Muscle of arm (tissue), 14 donors: ENCODE measurements at places on chromosomes 2 and 18. TPM values are rescaled to one million over a fixed set of nuclear protein-coding genes. Genes with fewer than 3 reads are reported as not detected.
A peak's percentile ranks its signal among the peaks of the same experiment; 100 is the strongest.

DNA sequence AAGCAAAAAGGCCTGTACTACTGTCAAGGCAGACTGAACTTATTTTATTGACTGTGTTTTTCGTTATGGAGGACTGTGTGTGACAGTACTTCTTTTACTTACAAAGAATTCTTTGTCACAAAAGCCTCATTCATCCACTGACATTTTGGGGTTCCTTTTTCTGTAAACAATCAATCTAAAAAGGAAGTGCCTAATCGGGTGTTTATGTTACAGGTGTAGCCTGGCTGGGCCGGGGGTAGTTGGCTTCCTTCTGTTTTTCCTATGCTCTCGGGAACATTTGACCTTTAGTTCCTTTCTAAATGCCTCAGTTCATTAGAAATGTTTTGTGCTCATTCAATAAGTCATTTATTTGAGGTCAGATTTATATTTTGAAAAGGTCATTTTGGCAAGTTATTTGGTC, 8.3 kb downstream of the ZCCHC2 start:
- DNase-seq: no peak

- no peak for DNase-seq
Observed at GRCh38 chr18:63290821-63291200, 28.8 kb downstream of the BCL2 start.

GRCh38 chr2:238573065-238573778, 146.5 kb downstream of the ASB1 start:
- no peak for DNase-seq

- no peak for DNase-seq
Observed at GRCh38 chr2:214377286-214377624, 33.6 kb upstream of the VWC2L start.

- DNase-seq: no peak
Observed at GRCh38 chr2:46123013-46123412, 174.2 kb upstream of the EPAS1 start.

GRCh38 chr18:77000527-77000926, 132.1 kb downstream of the MBP start:
- DNase-seq: peak; percentile 67

DNA sequence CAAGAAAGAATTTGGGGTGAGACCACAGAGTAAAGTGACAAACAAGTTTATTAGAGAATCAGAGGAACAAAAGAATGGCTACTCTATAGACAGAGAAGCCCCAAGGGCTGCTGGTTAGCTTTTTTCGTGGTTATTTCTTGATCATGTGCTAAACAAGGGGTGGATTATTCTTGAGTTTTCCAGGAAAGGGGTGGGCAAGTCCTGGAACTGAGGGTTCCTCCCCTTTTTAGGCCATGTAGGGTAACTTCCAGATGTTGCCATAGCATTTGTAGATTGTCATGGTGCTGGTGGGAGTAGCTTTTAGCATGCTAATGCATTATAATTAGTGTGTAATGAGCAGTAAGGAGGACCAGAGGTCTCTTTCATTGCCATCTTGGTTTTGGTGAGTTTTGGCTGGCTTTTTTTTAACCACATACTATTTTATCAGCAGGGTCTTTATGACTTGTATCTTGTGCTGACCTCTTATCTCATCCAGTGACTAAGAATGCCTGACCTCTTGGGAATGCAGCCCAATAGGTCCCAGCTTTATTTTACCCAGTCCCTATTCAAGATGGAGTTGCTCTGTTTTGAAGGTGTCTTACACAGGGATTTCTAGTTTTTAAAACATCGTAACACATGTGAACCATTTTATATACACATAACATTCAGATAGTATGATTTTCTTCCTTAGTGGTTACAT, 77.8 kb downstream of the MYO1B start:
- DNase-seq: no peak

DNA sequence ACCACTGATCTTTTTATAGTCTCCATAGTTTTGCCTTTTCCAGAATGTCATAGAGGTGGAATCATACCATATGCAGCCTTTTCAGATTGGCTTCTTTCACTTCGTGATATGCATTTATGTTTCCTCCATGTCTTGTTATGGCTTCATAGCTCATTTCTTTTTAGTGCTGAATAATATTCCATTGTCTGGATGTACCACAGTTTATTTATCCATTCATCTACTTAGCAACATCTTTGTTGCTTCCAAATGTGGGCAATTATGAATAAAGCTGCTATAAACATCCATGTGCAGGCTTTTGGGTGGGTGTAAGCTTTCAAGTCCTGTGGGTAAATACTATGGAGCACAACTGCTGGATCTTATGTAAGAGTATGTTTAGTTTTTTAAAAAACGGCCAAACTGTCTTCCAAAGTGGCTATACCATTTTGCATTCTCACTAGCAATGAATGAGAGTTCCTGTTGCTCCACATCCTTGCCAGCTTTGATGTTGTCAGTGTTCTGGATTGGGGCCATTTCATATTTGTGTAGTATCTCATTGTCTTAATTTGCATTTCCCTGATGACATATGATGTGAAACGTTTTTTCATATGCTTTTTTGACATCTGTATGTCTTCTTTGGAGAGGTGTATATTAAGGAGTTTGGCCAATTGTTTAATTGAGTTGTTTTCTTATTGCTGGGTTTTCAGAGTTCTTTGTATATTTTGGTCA, 20.6 kb downstream of the STPG4 start:
- DNase-seq: no peak

DNA sequence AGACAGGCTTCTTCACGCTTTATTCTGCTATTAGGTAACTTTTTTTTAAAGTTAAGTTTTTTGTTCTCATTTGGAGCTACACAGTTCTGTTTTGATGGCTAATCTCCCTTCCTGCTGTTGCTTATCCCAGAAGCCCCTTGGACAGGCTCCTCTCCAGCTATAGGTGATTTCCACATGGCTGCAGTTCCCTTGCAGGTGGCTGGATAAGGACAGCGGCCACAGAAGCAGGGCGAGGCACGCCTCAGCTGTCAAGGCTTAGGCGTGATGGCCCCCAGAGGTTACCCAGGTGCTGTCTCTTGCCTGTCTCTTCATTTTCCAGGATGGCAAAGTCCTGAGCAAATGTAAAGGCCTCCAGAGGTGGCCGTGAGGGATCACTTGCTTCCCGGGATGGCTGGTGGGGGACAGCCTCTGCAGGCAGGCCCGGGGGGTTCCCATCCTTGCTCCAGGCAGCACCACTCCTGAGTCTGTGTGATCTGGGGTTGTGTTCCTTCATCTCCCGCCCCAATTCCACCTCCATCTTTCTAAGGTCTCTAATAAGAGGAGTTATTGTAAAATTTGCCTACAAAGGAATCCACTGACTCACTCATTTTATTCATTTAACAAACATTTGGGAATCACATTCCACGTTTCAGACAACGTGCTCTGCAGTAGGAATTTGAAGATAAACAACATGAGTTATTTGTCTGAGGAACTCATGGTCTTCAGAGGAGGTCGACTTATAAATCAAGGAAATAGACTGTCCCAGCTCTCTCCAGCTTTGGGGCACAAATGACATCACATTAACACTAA, 53.4 kb downstream of the NAPG start:
- no peak for DNase-seq

- no peak for DNase-seq
Observed at GRCh38 chr2:49306925-49307324, 152.6 kb upstream of the FSHR start.

DNA sequence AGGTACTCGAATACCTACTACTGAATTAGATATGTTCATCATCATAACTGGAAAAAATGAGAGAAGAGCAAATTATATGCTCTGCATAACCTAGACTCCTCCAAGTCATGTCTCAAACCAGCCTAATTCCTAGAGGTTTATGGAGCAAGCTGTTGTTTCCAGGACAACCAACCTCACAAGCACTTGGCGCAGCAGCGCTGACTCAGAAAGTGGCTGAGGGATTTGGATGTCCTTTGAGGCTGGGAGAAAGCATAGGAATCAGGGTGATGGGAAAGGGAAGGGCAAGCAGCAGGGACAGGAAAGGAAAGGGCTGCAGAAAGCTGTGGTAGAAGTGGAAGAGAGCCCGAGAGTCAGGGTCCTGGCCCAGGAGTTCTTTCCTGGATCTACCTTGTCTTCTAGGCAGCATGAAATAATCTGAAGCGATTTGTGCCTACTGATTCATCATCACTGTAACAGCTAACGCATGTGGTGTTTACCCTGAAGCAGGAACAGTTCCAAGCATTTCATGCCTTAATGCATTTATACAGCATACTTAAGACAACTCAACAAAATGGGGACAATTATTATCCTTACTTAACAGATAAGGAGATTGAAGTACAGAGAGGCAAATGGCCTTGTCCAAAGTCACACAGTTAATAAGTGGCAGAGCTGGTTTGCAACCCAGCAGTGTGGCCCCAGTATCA, 3.7 kb downstream of the PLEK start:
- no peak for DNase-seq

DNA sequence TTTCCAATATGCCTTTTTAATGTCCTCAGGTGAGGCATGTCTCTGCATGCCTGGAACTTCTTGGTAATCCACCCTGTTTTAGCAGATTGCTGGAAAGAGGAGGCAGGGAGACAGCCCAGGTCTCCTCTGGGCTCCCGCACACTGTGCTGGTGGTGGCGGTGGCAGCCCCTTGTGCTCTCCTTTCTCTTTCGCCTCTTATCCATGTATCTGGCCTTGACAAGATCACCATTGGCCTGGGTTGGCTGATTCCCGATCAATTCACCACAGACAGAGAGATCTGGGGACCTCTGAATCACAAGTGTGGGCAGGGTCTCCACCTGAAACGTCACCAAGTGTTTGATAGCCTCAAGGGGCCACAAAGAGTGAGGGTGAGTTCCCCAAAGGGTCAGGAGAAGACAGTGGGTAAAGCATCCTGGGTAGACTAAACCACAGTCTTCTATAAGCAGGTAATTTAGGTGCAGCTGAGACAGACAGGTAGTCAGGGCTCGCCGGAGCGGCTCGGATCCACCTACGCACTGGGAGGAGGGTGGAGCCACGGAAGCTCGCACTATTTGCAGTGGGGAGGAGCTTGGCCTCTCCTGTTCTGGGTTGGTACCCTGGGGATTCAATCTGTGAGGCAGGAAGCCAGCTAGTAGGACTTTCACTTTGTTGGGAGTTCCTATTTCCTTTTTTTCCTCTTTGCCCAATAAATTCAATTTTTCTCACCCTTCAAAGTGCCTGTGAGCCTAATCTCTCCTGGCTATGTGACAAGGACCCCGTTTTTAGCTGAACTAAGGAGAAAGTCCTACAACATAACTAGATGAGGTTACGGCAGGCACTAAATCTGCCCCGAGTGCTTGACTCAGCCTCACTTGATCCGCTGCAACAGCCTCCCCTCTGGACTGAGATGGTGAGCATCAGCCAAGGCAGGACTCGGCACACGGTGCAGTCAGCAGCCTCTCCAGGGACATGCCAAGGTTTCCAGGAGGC, 57.6 kb downstream of the SLC4A3 start:
- no peak for DNase-seq

DNA sequence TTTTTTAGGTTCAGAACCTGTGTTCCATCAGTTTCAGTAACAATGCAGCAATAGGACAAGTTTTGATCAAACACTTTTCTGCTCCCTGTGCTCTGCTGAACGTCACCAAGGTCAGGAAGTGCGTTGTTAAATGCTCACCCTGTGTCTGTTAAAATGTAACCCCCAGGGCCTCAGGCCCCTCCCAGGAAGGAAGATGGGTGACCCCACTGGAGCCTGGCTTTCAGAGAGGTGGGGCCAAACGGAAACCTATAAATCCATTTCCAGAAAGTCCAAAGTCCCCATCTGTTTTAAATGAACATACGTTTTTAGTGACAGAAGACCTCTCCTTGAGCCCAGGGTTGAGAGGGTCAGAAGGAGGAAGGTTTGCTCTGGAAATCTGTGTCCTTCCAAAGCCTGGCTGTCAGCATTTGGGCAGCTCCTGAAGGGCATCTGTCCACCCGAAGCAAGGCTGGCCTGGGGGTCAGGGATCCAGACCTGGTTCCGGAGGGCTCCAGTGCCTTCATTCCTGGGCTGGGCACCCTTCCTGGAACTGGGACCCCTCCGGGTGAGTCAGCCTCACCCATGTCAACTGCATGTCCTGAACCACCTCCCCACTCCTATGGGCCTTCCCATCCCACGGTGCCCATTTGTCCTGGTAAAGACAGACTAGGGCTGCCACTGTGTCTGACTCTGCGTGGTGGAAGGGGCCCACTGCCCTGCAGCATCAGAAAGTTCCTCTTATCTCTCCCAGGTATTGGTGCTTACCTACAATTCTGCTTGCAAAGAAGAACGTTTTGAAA, 117.4 kb upstream of the COPS8 start:
- no peak for DNase-seq

The ANKRD30BL gene
- 0.12 TPM for polyA plus RNA-seq

The ORMDL1 gene
- polyA plus RNA-seq: 48.0 TPM

The SLC9A4 gene
- polyA plus RNA-seq: 0.18 TPM

The SUMO1 gene
- 125 TPM for polyA plus RNA-seq
